ENCODE measurements at places on chromosomes 2 and 18.

DNA sequence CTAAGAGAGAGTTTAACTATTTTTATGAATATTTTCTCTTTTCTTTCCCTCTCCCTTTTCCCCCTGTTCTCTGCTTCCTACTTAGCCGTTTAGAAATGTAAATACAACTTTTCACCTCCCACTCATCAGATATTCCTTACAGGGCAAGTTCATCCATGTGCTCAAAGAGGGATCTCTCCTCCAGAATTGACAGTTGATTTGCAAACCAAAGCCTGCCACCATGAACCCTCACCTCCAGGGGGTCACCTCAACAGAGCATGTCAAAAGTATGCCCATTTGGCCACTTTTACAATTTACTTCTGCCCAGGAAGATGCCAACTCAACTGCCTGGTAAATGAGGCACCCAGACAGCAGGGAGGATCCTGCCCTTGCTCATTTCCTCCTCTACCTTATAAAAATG, 149.2 kb upstream of the GYPC start:
- no peak for DNase-seq

GRCh38 chr2:34492561-34493455, 893.7 kb upstream of the FAM98A start:
- no peak for DNase-seq

DNA sequence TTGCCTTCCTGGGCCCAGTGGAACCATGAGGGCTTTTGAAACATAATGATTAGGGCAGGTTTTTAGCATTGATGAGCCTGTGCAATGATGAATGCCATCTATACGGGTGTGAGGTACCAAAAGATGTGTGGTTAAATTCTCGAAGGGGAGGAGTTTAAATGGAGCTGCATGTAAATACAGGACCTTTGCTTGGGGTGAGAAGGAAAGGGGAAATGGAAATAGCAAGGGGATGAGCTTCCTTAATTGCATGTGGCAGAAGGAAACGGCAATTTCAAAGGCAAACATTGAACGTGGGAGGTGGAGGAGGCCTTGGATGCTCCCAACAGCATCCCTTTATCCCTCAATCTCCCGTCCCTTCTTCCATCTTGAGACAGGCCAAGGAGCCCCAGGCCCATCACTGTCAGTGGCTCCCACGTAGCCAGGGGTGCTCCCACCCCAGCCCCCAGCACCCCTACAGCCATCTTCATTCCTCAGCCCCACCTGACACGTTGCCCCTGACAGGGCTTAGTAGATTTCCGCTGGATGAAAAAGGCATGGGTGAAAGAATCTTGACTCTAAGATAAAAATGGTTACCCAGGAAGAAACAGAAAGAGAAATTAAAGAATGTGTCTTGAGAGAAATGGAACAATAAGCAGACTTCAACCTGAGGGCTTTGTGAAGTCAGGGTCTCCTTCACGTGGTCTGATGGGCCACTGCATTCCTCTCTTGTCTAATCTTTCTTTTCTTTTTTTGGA, 32.5 kb downstream of the INPP5D start:
- no peak for DNase-seq

GRCh38 chr18:3652380-3653262, 202.6 kb downstream of the TGIF1 start:
- DNase-seq, result peak; percentile 73

DNA sequence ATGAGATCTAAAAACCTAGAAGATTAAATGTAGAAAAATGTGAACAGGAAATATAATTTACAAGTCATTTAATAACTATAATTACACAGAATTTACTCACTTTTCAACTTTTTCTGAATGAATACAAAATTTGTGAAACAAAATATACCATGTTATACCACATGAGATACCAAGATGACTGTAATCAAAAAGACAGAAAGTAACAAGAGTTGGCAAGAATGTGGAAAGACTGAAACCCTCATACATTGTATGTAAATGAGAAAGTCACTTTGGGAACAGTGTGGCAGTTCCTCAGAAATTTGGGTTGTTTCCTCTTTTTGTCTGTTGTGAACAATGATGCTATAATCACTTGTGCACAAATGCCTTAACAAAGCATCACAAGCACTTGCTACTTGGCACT, 145.4 kb upstream of the ZNF804A start:
- no peak for DNase-seq

DNA sequence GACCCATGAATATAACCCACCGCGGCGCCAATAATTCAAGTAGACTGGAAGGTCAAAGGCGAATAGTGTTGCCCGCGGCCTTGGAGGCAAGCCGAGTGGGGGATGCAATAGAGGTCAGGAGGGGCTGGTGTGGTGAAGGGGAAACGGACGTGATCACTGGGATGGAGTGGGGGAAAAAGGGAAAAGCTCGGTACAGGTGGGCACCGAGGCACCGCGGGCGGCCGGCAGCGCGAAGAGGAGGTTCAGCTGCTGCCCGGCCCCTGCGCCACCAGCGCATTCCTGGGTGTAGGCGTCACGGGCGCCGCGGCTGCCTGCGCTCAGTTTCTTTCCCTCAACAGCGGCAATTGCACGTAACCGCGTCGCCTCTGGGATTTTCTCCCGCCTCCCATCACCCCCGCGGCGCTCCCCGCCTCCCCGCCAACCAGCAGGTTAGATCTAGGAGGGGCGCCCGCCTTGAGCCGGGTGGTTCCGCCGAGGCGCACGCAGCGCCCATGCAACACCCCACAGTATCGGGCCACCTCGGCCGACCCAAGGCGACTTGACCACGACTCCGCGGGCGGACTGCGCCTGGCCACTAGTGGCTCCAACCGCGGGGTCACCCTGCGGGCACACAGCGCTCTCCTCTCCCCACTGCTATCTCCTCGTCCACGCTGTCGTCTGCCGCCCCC, 1.5 kb downstream of the RND3 start:
- DNase-seq, result peak; percentile 48

DNA sequence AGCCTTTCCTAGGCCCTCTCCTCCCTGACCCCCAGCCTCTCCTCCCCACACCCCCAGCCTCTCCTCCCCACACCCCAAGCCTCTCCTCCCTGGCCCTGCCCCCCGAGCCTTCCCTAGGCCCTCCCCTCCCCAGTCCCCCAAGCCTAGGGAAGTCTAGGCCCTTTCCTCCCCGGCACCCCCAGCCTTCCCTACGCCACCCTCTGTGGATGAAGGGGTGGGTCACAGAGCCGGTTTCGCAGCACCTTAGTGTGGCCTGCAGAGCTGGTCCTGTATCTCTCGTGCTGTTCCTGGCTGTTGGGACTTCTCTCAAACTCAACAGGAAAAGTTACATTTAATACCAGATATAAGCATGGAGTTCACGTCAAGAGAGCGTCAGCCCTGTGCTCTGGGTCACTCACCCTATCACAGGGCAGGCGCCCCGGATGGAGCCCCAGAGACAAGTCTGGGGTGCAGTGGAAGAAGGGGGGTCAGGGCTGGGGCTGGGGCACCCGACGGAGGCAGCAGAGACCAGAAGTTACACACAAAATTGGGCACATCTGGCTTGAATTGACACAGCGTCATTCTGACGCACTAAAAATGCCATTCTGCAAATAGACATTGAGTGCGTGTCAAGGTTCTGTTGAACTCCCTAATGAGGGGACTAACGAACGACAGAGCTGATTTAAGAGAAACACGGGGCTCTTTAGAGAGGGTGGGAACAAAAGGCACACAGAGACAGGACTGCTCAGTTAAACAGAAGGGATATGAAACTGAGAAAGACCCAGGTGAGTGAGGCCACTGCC, 24.0 kb downstream of the KCNIP3 start:
- no peak for DNase-seq

- DNase-seq, result no peak
These were observed 213.0 kb downstream of the TRIB2 start for GRCh38 chr2:12929758-12930157.

Data from activated CD8-positive, alpha-beta memory T cell treated with anti-CD3 and anti-CD28 coated beads, Interleukin-2, amount 50 U/mL, for 48 hours (primary cell).